ENCODE measurements at places on chromosomes 5 and 9.

- DNase-seq, result no peak
These were observed 29.4 kb upstream of the POMT1 start for GRCh38 chr9:131473198-131473885.

- DNase-seq, result no peak
These were observed 23.9 kb downstream of the B4GALT1 start for GRCh38 chr9:33143241-33143661.

- DNase-seq, result peak; percentile 45
These were observed 78.3 kb downstream of the CEP120 start for GRCh38 chr5:123344816-123345426.

DNA sequence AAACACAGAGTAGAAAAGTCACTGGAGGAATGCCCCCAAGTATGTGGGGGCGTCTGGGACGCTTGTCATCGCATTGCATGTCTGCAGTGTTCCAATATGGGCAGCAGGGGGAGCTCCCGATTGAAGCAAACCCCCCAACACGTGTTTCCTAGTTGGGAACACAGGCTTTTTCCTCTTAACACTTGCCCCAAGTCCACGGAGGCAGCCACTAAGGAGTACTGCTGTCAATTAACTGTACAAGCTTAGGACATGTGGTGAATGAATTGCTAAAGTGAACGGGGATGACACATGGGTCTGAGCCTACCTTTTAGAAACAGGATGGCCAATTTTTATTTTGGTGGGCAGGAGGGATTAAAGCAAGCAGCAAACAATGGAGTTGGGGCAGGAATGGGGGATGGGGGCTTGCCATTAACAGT lies 2.2 kb downstream of the GABRB2 start:
- peak; percentile 55 for DNase-seq

Measured in lung microvascular endothelial cell (primary cell).